ENCODE measurements at places on chromosomes 11 and 22.

GRCh38 chr11:6234387-6235107 is at the start of gene FHIP1B:
FHIP1B (minus strand) TSS chr11:6234636; CDS start chr11:6224516, 10,120 bp downstream.
- DNase-seq: peak; percentile 100

GRCh38 chr22:41382098-41382578 is 396 bp downstream of the TEF start:
- peak; percentile 53 for DNase-seq

DNA sequence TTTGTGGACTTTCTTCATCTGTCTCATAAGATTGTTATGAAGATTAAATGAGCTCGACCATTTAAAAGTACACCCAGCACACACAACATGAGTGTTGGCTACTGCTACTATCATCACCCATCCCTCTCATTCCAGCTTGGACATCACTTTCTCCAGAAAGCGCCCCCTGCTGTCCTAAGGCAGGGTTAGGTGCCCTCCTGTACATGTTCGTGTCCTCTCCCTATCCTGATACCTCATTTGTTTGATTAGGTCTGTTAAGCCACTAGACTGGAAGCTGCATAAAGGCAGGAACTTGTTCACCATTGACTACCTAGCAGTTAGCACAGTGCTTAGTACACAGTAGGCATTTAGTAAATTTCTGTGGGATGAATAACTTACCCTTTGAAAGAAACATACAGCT is 85.5 kb downstream of the ENTHD1 start:
- peak; percentile 7 for DNase-seq

- no peak for DNase-seq
These were observed 8.3 kb upstream of the IGSF9B start for GRCh38 chr11:133965031-133965601.

- no peak for DNase-seq
These were observed 1.7 kb downstream of the MN1 start for GRCh38 chr22:27799827-27800249.

- DNase-seq: no peak
These were observed 677.3 kb downstream of the TBC1D22A start for GRCh38 chr22:47439643-47440265.

- DNase-seq: peak; percentile 24
These were observed 753 bp downstream of the STX3 start for GRCh38 chr11:59755701-59756557.

GRCh38 chr11:23554002-23554401 is 693.7 kb upstream of the CCDC179 start:
- DNase-seq: no peak

DNA sequence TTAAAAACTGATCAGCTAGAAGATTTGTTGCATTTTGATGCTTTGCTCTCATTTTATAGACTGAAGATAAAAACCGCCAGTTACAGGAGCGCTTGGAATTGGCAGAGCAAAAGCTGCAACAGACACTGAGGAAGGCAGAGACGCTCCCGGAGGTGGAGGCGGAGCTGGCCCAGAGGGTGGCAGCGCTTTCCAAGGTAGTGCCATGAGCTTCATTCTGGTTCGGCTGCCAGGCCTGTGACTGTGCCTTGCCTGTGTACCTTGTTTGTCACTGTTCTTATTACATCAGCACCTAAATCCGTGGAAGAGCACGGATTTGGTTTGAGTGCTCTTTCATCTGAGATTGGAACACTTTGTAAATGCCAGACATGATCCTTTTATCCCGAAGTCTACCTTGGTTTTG is 61.4 kb downstream of the PPFIA1 start:
- DNase-seq: no peak

- DNase-seq: no peak
These were observed 14.6 kb upstream of the CELSR1 start for GRCh38 chr22:46551996-46552395.

- DNase-seq: no peak
These were observed 1.1 kb downstream of the RRM1 start for GRCh38 chr11:4095509-4096230.

DNA sequence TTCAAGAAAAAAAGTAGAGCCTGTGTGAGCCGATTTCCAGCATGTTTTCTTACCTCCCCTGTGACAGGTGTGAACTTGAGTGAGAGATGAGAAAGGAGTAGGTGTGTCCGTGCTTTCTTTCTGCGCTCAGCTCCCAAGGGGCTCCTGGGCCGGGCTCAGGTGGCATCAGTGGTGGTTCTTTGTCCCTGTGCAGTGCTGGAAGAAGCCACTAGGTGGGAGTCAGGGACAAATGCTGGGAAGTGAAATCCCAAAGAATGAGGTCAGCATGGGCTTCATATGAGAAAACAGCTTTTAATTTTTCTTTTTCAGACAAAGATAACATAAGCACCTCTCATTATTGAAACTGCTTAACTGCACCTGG is 57.8 kb downstream of the PPFIBP2 start:
- no peak for DNase-seq

GRCh38 chr11:11148596-11148995 is 204.5 kb downstream of the CSNK2A3 start:
- DNase-seq: no peak

- DNase-seq: no peak
These were observed 18.5 kb upstream of the B4GALNT4 start for GRCh38 chr11:350723-351255.

- no peak for DNase-seq
These were observed 48.8 kb upstream of the RTL6 start for GRCh38 chr22:44546686-44547310.

- DNase-seq: no peak
These were observed 13.7 kb downstream of the PDHX start for GRCh38 chr11:34929794-34930763.

DNA sequence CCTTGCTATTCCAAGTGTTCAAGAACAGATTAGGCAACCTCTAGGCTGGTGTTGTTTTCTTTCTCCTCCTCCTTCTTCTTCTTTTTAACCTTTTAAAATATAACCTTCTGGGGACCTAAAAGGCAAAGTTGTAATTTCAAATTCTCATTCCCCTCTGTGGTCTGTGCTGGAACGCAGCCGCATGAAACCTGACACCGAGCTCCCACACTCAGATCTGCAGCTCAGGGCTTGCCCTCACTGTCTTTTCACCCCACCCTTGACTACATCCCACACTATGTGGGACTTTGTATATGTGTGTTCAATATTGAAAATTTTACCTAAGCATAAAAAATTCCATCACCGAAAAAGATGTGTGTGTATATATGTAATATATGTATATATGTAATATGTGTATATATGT is 62.0 kb upstream of the ARHGAP42 start:
- no peak for DNase-seq

DNA sequence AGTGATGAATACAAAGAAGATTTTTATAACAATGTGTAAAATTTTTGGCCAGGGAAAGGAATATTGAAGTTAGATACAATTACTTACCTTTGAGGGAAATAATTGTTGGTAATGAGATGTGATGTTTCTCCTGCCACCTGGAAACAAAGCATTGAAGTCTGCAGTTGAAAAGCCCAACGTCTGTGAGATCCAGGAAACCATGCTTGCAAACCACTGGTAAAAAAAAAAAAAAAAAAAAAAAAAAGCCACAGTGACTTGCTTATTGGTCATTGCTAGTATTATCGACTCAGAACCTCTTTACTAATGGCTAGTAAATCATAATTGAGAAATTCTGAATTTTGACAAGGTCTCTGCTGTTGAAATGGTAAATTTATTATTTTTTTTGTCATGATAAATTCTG is 5.3 kb downstream of the BIRC3 start:
- DNase-seq: peak; percentile 41

DNA sequence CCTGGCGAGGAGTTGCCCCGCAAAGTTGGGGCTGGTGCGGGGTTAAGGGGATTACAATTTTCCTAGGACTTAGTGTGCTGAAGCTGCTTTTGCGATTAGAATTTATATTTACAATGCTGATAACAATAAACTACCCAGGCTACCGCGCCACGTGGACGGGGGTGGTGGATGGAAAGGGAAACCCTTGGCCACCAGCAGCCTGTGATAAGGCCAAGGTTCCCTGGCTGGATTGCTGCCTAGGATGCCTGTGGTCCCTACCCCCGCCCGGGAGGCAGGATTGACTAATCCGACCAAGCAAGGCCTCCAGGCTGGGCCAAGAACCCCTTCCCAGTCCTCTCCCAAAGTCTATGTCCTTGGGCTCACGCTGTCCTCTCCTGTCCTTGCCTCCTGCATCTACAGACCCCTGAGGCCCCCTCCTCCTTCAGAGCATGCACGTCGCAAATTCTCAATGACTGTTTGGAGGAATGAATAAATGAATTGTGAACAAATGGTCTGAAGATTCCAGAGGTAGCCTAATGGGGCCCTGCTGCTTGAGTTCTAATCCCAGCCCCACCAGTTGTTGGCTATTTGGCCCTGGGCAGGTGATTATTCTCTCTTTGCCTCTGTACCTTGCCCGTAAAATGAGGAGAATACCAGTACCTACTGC is 7.6 kb upstream of the CHKA start:
- no peak for DNase-seq

DNA sequence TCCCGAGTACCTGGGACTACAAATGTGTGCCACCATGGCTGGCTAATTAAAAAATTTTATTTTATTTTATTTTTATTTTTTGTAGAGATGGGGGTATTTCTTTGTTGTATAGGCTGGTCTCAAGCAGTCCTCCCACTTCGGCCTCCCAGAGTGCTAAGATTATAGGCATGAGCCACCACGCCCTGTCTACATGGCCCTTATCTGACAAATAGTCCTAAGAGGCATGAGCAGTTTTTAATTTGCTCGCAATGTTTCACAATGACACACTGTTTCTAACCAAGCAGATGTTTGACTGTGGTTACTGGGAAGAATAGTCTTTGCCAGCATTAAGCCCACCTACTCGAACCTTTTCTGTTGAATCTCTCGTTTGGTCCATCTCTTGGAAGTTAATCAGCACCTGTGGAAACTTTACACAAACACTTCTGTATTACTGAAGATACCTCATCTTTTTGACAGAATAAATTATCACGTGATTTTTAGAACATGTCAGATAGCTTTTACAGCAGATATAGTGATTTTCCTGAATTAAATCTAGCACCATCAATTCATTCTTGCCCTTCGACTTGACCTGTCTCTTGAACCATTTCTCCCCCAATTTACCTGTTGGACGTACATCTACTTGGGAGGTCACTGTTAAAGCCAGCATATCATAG is 71.4 kb downstream of the MTMR3 start:
- DNase-seq: no peak

DNA sequence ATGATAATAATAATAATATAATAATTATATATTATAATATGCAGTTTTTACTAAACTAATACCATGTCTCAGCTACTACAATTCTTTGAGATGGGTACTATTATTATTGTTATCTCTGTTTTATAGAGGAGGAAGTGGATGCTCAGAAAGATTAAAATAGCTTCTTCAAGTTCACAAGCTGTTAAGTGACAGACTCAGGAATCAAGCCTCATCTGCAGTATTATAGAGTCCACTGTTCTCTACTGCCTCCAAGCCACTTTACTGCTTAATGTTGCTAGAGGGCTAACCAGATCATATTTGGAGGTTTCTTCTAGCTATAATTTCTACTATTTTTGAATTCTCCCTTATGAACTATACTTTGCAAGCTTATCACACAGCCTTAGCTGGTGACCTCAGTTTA is 62.7 kb downstream of the CSTPP1 start:
- DNase-seq: no peak

GRCh38 chr22:50694099-50694605 is 21.5 kb downstream of the SHANK3 start:
- no peak for DNase-seq

GRCh38 chr11:71399341-71399740 is 48.9 kb downstream of the DHCR7 start:
- DNase-seq: no peak

- no peak for DNase-seq
These were observed 180.5 kb downstream of the CTTN start for GRCh38 chr11:70578831-70579230.

DNA sequence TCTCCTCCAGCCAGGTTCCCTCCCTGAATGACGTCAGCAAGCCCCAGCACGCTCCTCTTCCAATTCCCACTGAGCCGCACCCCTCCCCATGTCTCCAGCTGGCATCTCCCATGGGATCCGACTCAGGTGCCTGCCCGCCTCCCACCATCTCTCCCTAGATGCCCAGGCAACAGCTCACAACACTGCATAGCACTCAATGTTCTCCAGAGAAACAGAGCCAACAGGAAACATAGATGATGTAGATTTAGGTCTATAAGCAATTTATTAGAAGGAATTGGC is 532.3 kb downstream of the BRD1 start:
- no peak for DNase-seq

DNA sequence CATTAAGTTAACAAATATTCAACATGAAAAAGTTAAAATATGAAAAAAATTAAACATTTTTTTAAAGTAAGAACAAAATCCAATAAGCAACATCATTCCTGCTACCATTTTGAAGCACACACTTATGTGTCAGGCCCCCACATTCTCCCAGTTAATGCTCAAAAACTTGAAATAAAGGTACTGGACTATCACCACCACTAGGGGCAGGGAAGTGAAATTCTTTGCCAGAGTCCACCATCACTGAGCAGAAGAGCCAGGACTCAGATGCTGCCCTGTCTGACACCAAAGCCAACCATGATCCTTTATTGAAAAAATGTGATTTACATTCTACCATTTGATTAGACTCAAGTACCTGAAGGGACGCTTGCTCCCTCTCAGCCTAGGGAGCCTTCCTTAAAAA is 39.1 kb downstream of the PITPNB start:
- DNase-seq: no peak

GRCh38 chr11:18452927-18453326 is 2.7 kb upstream of the LDHAL6A start:
- no peak for DNase-seq

DNA sequence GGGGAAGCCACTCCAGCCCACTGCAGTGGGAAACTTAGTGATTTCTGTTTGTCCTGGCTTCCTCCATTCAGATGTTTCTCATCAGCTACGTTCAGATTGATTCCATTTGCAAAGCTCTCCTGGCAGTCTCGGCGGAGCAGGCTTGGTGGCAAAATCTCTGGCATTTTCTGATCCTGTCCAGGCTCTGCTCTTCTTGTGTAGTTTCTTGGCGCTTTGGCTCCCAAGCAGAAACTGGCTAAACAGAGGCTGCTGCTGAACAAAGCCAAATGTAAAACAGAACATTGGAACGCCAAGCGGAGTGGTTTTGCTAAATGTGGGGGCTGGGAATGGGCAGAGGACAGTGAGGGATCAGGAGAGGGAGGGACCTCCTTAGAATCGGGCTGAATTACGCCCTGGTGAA is 36.7 kb downstream of the ADAMTS8 start:
- DNase-seq: no peak

GRCh38 chr11:17208257-17208999 is 642 bp upstream of the PIK3C2A start:
- peak; percentile 23 for DNase-seq

DNA sequence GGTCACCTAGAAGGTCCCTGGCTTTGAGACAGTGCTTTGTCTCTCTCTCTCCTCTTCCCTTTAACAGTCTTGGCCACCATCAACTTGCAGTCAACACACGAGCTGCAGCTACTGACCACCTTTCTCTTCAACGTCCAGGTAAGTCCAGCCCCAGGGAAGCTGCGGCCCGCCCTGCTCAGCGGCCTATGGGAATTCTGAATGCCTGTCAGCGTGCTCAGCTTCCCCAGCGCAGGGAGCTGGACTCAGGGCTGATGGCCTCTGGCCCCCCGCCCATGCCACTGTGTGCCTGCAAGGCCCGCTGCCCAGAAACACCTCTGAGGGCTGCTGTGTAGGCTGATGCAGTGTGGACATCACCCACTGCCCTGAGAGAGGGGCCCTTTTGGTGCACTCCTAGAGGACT is 32.5 kb downstream of the GLB1L2 start:
- DNase-seq: no peak
